Mucosa of descending colon (tissue), 3 donors: ENCODE measurements at places on chromosomes 2 and 18. TPM values are rescaled to one million over a fixed set of nuclear protein-coding genes. Genes with fewer than 3 reads are reported as not detected.

The SEPTIN10 gene
- 112 TPM for total RNA-seq

- DNase-seq, result no peak
Observed at GRCh38 chr2:111897630-111897923, 830 bp upstream of the MERTK start.

The PLCD4 gene
- 1.2 TPM for total RNA-seq

The TXNL4A gene
- total RNA-seq, result 83.4 TPM

The FIGN gene
- total RNA-seq, result 0.84 TPM

The CD207 gene
- 0.19 TPM for total RNA-seq

GRCh38 chr2:60512641-60513040 lies 40.8 kb downstream of the BCL11A start:
- no peak for DNase-seq

- no peak for DNase-seq
Observed at GRCh38 chr2:33212151-33212550, 264.3 kb upstream of the RASGRP3 start.

The CYS1 gene
- 0.58 TPM for total RNA-seq

GRCh38 chr2:216485745-216486144 lies 12.9 kb upstream of the RPL37A start:
- no peak for DNase-seq

The ATIC gene
- 73.8 TPM for total RNA-seq

DNA sequence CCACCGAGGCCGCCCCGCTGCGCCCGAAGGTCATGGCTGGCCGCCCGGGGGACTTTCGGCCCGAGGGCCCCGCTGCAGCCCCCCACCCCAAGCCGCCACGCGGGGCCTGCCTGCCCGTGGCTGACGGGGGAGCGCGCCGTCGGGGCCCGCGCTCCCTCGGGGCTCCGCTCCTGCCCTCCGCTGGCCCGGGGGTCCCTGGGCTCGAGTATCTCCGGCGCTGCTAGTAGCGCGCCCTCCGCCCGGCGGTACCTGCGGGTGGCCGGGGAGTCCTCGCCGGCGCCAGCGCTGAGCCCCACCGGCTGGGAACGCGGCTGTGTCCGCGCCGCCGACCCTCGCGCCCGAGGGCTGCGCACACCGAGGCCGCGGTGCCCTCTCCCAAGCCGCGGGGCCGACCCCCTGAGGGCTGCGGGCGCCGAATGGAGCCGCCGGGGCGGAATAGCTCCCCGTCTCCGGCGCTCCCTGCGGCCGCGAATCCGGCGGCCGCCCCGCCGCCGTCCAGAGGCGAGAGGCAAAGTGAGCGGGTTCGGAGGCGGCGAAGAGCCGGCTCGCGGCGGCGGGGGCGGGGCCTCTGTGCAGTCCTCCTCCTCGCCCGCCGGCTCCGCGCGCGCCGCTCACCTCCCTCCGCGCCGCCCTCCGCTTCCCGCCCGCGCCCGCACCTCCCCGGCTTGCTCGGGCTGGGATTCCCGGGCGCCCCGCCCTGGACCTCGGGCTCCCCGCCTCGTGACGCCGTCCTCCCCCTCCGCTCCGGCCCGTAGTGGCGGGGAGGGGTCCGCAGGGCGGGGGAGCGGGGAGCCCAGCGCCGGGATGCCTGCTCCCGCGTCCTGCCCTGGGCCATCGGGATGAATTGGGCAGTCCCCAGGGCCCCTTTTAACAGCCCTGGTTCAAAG lies at the start of gene KCNG3:
Gene KCNG3, minus strand, starts transcription at position 515 of the 887 bp plus-strand sequence. Its CDS starts 481 bp downstream, at position 34.
- peak; percentile 78 for DNase-seq

GRCh38 chr2:127437056-127437455 lies 18.8 kb downstream of the PROC start:
- no peak for DNase-seq
